ACHN (cell line): ENCODE measurements at places on chromosomes 2 and 18.

- DNase-seq: no peak
These were observed 170.7 kb upstream of the FSIP2 start for GRCh38 chr2:185567940-185568339.

- no peak for DNase-seq
These were observed 27.5 kb upstream of the CAB39 start for GRCh38 chr2:230685178-230685577.

- no peak for DNase-seq
These were observed 448.6 kb downstream of the BCL11A start for GRCh38 chr2:60104514-60105505.

- no peak for DNase-seq
These were observed 125.7 kb downstream of the GALNT1 start for GRCh38 chr18:35707247-35707646.

DNA sequence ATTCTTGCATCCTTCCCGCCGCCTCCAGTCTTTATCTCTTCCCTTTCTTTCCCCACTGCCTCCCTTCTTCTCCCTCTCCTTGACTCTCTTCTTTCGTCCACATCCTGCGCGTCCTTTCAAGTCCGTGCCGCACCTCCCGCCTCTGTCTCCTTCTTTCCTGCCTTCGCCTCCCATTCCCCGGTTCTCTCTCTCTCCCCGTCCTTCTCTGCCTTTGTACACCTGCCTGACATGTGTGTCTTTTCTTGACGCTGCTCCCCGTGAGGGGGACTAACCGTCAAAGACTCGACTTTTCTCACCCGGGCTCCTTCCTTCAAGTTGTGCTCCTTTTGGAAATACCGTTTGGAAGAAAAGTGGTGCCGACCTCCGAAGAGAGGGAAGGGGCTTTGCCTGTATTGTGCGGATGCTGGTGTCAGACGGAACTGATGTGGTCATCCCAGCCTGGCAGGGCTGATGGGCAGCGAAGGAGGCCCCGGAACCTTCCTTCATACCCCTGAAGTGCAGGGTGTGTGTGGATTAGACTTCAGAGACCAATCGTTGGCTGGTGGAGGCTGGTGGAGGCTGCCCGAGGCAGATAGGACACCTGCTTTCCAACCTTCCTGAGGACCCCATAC lies 879 bp downstream of the TMEM178A start:
- DNase-seq: no peak

DNA sequence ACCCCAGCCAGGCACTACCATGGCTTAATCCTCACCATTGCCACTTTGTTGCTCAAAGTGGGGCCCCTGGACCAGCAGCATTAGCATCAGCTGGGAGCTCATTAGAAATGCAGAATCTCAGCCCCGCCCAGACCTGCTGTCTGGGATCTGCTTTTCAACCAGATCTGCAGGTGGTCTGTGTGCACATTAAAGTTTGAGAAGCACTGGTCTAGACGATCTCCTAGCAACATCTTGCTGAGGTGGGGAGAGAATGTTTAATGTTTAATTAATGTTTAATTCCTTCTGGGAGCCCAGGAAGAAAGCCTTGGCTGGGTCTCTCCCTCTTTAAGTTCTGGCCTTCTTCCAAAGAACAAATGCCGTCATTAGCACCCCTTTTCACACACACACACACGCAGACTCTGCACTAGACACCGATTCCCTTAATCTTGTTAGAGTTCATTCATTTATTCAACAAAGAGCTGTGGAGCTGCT lies 53.7 kb downstream of the EDAR start:
- DNase-seq: no peak

GRCh38 chr2:82412021-82412420 lies 2047.1 kb downstream of the SUCLG1 start:
- DNase-seq: no peak

DNA sequence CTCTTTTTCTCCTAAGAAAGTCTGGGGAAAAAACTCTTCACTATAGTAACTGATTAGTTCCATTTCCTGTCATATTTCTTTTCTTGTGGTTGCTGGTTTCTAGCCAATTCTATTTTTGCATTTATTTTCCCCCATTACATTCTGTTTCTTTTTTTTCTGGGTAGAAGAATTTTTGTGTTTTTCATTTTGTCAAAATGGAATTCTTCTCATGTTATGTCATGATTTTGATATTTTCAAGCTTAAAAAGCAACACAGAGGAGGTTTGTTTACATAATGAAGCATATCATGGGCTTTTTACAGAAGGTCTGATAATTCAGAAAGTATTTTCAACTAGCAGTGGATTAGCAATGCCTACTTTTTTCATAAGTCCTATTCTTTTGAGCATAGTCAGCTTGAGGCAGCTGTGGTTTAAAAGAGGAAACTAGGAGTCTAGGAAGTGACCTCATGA lies 102.0 kb downstream of the MAP2 start:
- DNase-seq: peak; percentile 31

GRCh38 chr2:207141386-207141785 lies 24.4 kb downstream of the KLF7 start:
- no peak for DNase-seq

DNA sequence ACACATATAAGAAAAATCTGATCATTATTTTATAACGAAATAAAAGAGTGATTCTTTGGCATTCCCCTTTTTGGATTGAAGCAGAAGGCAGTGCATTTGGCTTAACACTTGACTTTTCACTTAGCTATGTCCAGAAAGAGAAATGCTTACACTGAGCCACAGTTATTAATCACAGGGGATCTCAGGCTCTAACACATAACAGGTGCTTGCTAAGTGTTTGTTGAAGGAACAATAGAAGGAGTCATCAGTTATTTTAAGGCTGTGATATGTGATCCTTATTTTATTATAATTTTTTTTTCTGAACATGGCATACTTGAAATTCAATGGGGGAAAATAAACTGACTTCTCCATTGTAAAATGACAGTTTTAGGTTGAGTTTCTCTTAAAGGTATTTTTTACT lies 209.5 kb downstream of the UBE2E3 start:
- no peak for DNase-seq

DNA sequence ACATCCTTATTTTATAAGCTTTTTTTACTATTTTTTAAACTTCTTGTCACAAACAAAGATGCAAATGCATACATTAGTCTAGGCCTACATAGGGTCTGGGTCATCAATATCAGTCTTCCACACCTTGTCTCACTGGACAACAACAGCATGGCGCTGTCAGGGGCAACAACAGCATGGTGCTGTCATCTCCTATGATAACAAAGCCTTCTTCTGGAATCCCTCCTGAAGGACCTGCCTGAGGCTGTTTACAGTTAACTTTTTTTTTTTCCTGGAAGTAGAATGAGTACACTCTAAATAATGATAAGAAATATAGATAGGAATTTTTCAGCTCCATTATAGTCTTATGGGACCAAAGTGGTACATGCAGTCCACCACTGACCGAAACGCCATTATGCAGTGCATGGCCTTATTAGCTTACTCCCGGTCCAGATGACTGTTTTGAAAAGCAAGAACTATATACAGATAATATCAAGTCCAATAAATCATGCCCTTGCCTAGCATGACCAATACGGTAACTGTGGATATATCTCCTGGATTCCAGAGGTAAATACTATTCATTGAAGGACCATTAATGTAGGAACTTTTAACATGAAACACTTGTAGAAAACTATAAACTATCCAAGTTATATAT lies 38.4 kb downstream of the TCF4 start:
- no peak for DNase-seq

GRCh38 chr2:210475706-210476105 lies 853 bp downstream of the LANCL1 start:
- DNase-seq: no peak

DNA sequence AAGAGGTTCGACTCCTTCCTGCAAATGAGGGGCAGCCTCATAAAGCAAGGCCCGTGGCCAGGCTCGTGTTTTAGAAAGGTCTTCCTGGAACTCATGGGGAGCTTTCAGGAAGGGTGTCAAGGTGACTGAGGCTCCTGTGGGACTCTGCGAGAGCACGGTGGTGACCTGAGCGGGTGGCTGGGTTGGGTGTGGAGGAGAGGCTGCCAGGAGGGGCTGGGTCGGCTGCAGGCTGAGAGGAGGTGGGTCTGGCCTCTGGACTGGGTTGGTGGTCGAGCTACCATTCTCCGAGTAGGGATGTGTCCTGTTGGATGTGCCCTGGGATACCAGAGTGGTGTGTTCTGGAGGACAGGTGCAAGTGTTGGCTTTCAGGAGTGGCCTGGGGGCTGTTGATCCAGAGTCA lies 86.4 kb downstream of the DGKD start:
- DNase-seq: no peak

- no peak for DNase-seq
These were observed 4.9 kb upstream of the CYS1 start for GRCh38 chr2:10085043-10085667.

- no peak for DNase-seq
These were observed 65.0 kb upstream of the ZNF236 start for GRCh38 chr18:76757335-76757734.

DNA sequence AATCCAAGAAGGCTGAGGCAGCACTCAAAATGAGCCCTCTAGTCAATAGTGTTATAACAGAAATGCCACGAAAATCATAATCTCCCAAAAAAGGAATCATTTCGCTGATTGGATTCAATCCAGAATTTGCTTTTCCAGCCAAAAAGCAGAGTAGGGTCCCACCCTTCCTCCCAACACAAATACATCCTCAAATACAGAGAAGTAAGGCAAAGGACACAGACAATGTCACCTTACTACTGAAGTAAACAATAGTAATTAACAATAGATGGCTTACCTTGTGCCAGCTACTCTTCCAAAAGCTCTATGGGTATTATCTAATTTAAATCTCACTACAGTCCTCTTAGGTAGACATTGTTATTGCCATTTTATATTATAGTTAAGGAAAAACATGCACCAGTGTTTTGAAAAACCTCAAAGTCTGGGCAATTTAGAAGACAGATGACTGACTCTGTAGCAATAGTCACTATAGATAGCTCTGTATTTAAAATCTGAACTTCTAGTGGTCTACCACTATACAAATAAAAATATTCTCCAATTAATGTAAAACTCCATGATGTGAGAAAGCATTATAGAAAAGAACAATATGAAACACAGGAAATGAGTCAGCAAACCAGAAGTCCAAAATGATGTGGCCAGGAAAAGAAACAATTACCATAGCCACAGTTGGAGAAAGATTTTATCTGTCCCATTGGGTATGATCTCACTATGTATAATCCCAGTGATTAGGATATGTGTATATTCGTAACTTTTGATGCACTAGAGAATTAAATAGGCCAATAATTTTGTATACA lies 305.0 kb upstream of the ERBB4 start:
- DNase-seq: no peak

DNA sequence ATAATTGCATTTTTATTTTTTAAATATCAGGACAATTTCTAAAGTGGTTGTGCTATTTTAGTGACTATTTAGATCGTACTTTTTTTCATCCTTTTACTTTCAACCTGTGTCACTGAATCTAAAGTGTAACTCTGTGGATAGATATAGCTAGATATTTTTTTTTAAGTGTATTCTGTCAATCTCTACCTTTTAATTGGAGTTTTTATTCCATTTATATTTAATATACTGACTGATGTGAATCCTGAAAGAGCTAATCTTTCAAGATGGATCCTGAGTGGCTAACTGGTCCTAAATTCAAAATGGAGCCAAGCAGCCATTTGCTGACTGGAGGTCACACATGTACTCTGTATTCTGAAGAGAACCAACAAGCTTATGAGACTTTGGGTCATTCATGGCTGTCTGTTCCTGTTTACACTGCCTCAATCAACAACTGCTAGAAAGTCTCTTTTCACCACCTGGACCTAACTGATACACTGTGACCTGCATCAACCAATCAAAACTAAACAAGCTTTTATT lies 4.6 kb upstream of the PSMD14 start:
- no peak for DNase-seq
